ENCODE measurements at places on chromosomes 2 and 18.

DNA sequence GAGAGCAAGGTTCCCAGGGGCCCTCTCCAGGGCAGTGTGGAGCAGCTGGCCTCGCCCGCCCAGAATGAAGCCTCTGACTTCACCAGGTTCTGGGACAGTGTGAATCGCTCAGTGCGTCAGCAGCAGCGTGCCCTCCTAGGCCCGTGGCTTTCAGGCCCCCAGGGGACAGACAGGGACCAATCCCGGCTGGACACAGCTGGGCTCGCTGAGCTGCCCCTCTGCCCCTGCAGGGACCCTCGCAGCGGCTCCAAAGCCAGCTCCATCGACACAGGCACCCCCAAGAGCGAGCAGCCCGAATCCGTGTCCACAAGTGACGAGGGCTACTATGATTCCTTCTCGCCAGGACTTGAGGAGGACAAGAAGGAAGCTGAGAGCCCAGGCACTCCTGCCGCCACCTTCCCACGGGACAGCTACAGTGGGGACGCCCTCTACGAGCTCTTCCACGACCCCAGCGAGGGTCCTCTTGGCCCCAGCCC, 7.6 kb downstream of the AMER3 start:
- no peak for DNase-seq

- no peak for DNase-seq
Measured at GRCh38 chr2:195687320-195688086, 30.5 kb downstream of the SLC39A10 start.

GRCh38 chr2:29606104-29607037, 315.0 kb downstream of the ALK start:
- DNase-seq, result peak; percentile 87

GRCh38 chr2:98568161-98568956, 40.0 kb downstream of the COA5 start:
- peak; percentile 43 for DNase-seq

DNA sequence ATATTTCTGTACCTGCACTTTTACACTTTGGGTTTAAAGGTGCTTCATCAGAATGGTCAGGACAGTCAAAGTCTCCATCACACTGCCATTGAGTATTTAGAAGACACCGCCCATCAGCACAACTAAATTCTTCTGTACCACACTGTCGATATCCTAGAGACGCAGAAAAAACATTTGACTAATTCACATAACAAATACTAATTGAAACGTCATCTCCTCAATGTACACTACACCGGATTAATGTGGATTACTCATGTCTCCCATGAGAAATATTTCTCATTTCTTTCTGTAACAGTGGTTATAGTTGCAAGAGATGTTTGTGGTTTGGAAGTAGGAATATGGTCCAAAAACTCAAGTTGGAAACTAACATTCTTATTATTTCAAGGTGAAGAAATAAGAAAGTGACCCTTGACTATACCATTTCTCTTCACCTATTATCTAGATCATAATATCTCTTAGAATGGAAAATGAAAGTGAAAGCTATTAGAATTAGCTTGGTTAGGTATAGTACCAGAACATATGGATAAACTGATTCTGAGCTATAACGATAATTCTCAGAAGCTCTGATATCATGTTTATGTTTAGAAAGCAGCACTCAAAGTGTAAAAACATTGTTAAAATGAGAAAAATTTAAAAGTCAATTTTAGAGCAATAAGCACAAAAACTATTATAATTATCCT, 1627.7 kb downstream of the LRP1B start:
- DNase-seq, result peak; percentile 70

- no peak for DNase-seq
Measured at GRCh38 chr18:21049306-21049705, 62.3 kb downstream of the ROCK1 start.

- no peak for DNase-seq
Measured at GRCh38 chr2:6283259-6283658, 582.4 kb downstream of the CMPK2 start.

- DNase-seq, result peak; percentile 45
Measured at GRCh38 chr2:151161821-151162551, 99.7 kb downstream of the RBM43 start.

- DNase-seq, result no peak
Measured at GRCh38 chr2:220270481-220271070, 643.1 kb downstream of the SLC4A3 start.

DNA sequence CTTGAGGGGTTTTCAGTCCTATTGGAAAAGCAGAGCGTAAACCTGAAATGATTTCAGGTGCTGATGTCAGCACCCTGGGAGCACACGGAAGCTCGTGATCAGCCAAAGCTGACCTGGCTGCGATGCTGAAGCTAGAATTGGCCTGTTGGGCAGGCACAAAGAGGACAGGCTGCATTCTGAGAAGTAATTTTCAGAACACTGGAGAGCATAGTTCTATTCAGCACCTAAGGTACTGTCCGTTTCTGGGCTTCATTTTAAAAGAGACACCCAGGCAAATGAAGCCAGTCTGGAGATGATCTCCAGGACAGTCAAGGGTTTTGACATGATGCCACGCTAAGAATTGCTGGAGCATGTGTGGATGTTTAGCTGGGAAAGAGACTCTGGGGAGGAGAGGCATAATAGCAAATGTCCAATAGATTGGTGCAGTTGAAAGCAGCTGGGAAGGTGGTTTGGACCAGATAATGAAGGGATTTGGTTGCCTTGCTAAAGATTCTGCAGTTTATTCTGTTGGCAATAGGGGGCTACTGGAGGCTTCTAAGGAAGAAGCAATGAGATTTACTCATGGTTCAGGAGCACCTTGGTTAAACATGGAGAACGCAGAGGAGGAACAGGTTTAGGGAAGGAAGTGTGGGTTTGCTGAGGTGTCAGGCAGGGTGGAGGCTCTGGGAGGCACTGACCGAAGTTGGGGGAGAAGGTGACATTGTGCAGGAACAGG, 86.6 kb downstream of the ACOXL start:
- no peak for DNase-seq

GRCh38 chr2:163692611-163693482, 43.0 kb downstream of the FIGN start:
- DNase-seq, result peak; percentile 6

DNA sequence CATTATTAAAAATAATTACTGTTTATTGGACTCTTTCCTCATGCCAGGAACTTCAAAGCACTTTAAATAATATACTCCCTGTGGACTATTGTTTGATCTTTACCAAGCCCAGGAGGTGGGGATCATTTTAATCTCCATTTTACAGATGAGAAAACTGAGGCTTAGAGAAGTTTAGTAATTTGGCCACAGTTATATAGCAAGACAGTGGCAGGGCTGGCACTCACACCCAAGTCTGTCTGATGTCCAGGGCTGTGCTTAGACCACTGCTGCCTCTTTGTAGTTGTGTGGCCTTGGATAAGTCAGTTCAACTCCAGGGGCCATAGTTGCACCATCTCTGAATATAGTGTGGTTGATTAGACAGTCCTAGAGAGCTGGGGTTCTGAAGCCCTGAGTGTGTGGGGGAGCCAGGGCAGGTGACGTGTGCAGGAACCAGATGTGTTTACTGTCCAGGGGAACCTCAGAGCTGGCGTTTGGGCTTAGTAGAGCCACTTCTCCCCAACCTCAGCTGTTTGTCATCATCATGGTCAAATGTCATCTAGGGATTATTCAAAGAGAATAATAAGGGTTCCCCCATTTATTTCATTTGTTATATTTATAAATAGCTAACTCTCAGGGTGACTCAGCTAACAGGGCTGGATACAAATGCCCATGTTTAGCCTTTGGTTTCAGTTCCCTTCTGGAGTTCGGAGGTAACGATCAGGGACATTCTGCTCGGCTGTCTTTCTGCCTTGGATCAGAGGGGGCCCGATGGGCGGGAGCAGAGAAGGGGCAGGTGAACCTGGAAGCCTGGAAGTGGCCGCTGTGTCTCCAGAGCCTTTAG, 68.0 kb downstream of the BOLA3 start:
- DNase-seq, result no peak

GRCh38 chr2:102070058-102070642, 72.4 kb upstream of the IL1R1 start:
- DNase-seq, result peak; percentile 89

- DNase-seq, result no peak
Measured at GRCh38 chr2:54388076-54388475, 68.1 kb upstream of the SPTBN1 start.

GRCh38 chr2:60067006-60067405, 486.4 kb downstream of the BCL11A start:
- no peak for DNase-seq

DNA sequence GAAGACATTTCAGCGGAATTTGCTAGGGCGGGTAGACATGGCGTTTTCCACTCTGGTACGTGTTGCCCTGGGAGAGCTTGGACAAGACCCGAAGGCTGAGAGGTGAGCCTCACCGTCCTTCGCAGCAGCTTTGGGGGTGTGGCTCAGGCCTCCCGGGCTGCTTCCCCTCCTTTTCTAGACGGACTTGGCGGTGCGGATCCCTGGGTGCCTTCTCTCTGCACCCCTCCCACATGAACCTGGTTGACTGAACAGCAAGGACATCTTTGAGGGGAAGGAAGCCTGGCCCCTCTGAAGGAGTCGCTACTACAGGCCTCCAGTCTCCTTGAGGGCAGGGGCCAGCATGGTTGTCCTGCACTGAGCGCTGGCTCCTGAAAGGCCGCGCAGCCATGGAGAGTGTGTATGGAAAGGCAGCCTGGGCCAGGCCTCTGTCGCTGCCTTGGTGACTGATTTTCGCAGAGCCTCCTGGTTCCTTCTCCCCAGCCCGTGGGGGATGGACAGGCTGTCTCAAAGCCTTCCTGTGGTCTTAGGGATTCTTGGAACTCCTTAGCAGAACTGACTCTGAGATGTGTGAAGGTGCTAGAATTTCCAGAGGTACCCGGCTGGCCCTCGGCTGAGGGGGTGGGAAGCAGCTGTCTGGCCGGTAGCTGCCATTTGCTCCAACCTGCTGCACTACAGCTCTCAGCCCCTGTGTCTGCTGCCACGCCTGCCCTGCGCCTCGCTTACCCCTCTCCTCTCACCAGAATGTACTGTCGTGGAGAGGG, 9.9 kb downstream of the CNNM4 start:
- DNase-seq, result no peak

DNA sequence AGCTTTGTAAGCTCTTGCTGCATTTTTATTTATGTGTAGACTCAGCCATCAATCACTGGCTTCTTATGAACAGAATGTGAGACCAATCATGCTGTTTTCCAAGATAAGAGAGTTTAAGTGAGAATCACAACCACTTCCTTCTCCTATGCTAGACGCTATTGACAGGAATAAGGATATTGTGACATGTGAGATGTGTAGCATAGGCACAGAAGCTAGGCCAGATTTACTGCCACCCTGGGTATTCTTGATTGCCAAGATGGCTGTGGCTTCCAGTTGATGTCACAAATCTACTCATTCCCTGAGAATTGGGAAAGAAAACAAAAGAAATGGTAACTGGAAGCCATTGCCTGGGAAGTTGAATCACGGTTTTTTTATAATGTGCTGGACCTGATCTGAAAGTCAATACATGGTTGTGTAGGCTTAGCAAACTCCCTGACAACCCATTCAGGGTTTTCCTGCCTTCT, 49.9 kb downstream of the RAB27B start:
- DNase-seq, result peak; percentile 14

- DNase-seq, result peak; percentile 16
Measured at GRCh38 chr2:179377296-179377695, 112.7 kb upstream of the SESTD1 start.

DNA sequence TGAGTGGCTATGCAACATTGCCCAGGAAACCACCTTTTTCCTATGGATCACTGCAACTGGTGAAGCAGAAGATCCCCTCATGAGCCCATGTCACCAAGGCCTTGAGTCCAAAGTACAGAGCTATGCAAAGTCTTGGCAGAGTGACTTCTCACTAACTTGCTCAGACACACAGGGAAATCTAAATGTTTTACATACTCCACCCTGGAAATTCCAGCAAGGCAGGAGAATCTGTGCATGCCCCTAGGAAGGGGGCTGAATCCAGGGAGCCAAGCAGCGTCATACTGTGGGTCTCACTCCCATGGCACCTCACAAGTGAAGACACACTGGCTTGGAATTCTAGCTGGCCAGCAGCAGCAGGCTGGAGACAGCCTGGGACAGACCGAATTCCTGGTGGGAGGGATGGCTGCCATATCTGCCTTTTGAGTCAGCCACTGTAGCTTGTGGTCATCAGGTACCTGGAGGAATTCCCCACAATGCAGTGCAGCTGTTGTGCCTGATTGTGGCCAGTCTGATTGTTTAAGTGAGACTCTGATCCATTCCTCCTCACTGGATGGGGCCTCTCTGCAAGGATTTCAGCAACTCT, 1817.4 kb downstream of the SUCLG1 start:
- no peak for DNase-seq

GRCh38 chr2:186554850-186555671, 34.8 kb upstream of the ITGAV start:
- DNase-seq, result no peak

GRCh38 chr2:101255501-101255900, 2.8 kb downstream of the CNOT11 start:
- DNase-seq, result peak; percentile 35

DNA sequence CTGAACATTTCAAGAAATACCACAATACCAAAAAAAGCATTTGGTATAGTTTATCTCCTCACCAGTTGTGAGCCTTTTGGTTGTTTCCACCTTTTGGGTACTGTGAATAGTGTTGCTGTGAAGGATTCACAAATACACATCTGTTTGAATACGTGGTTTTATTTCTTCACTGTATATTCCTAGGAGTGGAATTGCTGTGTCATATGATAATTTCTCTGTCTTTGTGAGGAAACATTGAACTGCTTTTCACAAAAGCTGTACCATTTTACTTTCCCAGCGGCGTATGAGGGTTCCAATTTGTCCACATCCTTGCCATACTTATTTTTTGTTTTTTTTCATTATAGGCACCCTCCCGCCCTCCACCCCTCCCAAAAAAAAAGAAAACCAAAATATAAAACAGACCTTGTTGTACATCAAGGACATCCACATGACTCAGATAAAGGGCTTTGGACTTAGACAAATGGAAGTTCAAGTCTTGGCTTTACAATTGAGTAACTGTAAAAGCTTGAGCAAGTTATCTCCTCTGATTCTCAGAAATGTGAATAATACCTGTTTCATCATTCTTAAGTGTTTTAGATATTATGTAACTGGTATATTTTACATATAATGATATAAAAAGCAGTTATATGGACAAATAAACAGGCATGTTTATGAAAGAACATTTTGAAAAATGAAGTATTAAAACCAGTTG, 19.0 kb downstream of the UBE2E3 start:
- DNase-seq, result no peak

GRCh38 chr2:85950743-85951142, 62.0 kb upstream of the ST3GAL5 start:
- DNase-seq, result no peak

DNA sequence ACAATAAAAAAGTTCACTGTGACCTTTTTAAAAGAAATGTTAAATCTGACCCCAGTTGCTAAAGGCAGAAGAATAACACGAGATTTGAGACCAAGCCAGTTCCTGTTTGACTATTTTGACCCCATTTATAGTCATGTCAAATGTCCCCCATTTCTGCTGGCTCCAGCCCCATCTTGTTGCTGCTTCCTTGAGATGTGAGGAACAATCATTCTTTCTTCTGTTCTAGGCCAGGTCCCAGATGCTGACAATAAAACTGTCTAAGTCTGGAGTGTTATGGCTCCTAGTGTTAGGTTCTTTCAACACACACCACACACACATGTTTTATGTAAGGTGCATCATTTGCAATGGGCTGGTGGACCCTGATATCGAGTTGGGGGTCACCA, 92.0 kb upstream of the CYP1B1 start:
- peak; percentile 52 for DNase-seq

GRCh38 chr2:240134956-240135520, 1.1 kb downstream of the COPS9 start:
- DNase-seq, result no peak

GRCh38 chr2:223921204-223921603, 23.9 kb downstream of the WDFY1 start:
- DNase-seq, result no peak

All from AG10803 (cell line).